ENCODE measurements at places on chromosomes 6 and 20.

DNA sequence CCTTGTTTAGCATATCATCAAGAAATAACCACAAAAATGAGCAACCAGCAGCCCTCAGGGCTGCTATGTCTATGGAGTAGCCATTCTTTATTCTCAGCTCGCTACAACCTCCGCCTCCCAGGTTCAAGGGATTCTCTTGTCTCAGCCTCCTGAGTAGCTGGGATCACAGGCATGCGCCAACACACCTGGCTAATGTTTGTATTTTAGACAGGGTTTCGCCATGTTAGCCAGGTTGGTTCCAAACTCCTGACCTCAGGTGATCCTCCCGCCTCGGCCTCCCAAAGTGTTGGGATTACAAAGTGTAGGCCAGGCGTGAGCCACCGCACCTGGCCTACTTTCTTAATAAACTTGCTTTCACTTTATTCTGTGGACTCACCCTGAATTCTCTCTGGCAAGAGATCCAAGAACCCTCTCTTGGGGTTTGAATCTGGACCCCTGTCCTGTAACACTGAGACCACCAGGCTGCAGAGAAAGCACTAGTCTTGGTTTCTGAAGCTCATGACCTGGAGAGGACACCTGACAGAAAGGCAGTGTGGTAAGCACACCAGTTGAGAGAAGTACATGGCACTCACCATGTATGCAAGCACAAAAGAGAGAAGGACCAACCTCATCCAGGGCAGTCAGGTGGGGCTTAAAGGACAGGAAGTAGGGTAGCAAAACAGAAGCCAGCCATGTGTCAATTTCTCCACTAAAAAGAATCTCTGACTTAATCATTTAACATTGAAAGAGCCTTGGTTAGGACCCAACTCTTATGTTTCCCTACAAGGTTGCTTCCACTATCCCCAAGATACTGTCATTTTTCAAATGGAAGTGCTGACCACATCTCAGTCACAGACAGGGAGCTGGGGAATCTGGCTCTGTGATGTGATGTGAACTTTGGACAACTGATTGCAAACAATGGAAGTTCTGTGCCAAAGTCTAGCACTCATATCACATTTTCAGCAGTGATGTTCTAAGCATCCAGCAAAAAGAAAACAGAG, 97.4 kb upstream of the DST start:
- DNase-seq = no peak

DNA sequence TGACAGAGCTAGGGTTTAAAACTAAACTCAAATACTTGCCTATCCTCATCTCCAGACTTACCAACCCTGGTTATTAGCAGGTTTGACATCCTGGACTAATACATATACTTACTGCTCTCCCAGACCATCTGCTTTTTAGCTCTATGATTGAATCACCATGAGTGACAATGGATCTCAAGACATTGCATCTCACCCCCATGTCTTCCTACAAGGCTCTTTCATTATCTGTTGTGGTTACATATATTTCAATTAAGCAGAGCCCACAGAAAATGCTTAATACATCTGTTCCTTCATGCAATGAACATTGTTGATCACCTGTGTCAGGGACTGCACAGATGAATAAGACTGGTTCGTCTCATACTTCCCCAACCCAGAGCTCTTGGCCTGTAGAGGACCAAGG, 19.4 kb downstream of the SAMD3 start:
- DNase-seq = no peak

DNA sequence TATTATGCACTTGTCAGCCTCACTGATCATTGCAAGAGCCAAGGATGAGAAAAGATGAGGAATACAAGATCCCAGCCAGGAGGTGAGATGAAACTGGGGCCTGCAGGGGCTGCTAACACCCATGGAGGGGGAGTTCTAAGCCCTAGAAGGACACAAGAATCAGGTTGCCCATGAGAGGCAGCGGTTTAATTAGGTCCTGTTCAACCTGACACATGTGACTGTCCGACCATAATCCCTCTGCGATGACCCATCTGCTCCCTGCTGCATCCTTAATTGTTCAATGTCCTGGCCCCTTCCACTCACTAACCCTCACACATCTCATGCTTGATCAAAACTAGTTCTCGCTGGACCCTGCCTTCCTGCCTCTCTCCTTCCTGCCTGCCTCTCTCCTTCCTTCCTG, 52.2 kb upstream of the NNAT start:
- DNase-seq = no peak

GRCh38 chr20:62064770-62065673, 659 bp downstream of the TAF4 start:
- no peak for DNase-seq

GRCh38 chr6:148407372-148407771, 64.7 kb downstream of the SASH1 start:
- no peak for DNase-seq

GRCh38 chr6:106858653-106859092, 115.9 kb downstream of the CD24 start:
- DNase-seq = no peak
